Thyroid gland (tissue), 4 donors: ENCODE measurements at places on chromosomes 3 and 15. TPM values are rescaled to one million over a fixed set of nuclear protein-coding genes. Genes with fewer than 3 reads are reported as not detected.

GRCh38 chr3:53089511-53089910 lies 40.7 kb downstream of the RFT1 start:
- H3K4me3 ChIP-seq = no peak overlapping the region
- peaks cover 17% of the 10 kb centered on the region for H3K36me3 ChIP-seq
- DNase-seq = no peak
- H3K4me1 ChIP-seq = no peaks in the 10 kb centered on the region

DNA sequence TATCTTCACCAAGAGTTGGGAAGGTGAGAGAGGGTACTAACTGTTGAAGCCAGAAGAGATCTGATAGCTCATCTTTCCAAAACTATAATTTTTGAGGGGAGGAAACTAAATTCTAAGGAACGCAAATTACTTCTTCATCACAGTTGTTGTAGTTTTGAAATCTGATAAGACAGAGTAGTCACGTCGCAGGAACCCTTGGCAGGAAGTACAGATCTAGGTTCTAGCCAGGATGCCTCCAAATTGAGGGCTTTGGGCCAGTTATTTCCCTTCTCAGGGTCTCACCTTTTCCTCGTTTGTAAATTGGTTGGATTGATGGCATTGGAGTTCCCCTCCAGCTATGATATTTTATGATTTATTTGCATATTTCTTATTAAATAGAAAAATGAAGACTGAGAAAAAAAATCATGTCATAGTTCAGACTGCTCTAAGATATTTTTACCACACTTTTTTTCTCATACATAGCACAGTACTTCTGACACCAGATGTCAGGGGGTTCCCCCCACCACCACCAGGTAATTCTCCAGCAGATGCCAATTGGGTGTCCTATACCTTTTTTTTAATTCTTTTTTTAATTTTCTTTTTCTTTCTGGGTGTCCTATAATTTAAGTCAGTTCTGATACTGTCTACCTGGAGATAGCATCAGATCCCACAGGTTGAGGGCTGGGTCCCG lies 32.3 kb upstream of the APH1B start:
- DNase-seq = no peak
- H3K27me3 ChIP-seq = no peaks in the 10 kb centered on the region
- no peak overlapping the region for H3K27ac ChIP-seq
- no peak overlapping the region for H3K4me3 ChIP-seq

DNA sequence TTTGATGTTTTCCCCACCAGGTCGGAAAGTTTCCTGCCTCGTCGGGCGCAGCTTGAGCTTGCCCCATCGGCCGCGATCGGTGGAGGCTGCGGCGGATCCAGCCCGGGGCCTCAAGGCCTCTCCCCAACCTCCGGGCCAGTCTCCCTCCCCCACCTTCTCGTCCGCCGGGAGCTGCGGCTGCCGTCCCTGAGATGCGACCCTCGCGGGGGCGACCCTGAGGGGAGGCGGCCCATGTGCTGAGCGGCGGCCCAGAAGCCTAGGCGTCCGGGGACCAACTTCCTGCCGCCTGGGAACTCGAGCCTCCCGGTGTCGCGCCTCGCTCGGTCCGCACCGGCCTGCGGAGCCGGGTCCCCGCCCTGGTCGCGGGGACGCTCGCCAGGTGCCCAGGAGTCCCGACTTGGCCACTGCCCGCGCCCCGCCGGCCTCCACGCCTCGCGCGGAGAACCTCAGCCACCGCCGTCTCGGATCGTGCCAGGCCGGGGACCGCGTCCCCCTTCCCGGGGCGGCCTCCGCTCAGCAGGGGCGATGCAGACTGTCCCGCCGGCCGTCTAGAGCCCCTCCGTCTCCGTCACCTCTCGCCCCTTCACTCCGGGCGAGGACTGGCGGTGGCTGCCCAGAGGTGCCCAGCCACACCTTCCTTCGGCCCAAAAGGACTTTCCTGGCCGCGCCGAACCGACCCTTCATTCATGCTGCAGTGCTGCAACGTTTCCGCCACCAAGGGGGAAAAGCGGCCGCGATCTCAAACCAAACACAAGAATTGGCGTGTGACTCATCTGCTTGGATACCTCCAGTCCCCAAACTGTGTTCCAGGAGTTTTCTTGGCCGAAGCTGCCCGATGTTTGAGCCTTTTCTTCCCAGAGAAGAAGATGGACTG lies 656 bp downstream of the SLMAP start:
- peak; percentile 50 for DNase-seq
- H3K4me3 ChIP-seq = peak overlapping the region; percentile 80
- peaks cover 30% of the 10 kb centered on the region for H3K4me1 ChIP-seq

GRCh38 chr3:124652009-124652408 lies 78.2 kb upstream of the UMPS start:
- H3K36me3 ChIP-seq = no peaks in the 10 kb centered on the region
- no peak overlapping the region for H3K4me3 ChIP-seq
- H3K27ac ChIP-seq = no peak overlapping the region
- H3K27me3 ChIP-seq = no peaks in the 10 kb centered on the region
- H3K4me1 ChIP-seq = no peaks in the 10 kb centered on the region
- no peak for DNase-seq

GRCh38 chr3:156368189-156368588 lies 186.7 kb downstream of the SSR3 start:
- H3K4me1 ChIP-seq = peaks cover 19% of the 10 kb centered on the region
- H3K4me3 ChIP-seq = no peak overlapping the region
- no peak overlapping the region for H3K27ac ChIP-seq
- DNase-seq = no peak
- no peaks in the 10 kb centered on the region for H3K36me3 ChIP-seq

- no peaks in the 10 kb centered on the region for H3K27me3 ChIP-seq
- no peak overlapping the region for H3K4me3 ChIP-seq
- DNase-seq = no peak
- H3K36me3 ChIP-seq = no peaks in the 10 kb centered on the region
These were observed 116.7 kb downstream of the ADCY5 start for GRCh38 chr3:123332124-123332641.

GRCh38 chr3:9820946-9821345 lies 10.9 kb downstream of the TTLL3 start:
- no peaks in the 10 kb centered on the region for H3K36me3 ChIP-seq
- H3K4me1 ChIP-seq = no peaks in the 10 kb centered on the region
- no peak for DNase-seq
- no peaks in the 10 kb centered on the region for H3K27me3 ChIP-seq
- no peak overlapping the region for H3K4me3 ChIP-seq

DNA sequence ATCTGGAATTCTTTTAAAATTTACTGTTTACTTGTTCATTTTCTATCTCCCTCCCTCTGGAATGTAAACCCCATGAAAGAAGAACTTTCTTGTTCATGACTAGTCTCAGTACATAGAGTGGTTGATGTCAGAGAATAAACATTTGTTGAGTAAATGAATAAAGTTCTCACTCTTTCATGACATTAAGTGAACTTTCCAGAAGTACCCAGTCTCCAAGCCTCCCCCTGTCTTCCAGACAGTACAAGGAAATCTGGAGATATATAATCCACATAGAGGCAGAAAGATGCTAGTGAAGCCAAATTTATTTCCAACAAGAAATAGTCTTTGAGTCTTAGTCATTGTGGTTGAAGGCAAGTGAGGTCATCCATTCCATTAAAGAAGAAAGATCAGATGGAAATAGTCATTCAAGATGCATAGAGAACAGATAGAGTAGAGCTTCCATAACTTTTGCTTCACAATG lies 71.5 kb upstream of the GALNT15 start:
- no peak for DNase-seq
- no peak overlapping the region for H3K4me3 ChIP-seq
- H3K27ac ChIP-seq = peak overlapping the region; percentile 30
- no peaks in the 10 kb centered on the region for H3K27me3 ChIP-seq
- no peaks in the 10 kb centered on the region for H3K36me3 ChIP-seq

GRCh38 chr3:68957895-68958294 lies 25.5 kb upstream of the TAFA4 start:
- H3K4me1 ChIP-seq = no peaks in the 10 kb centered on the region
- H3K4me3 ChIP-seq = no peak overlapping the region
- DNase-seq = no peak
- H3K27ac ChIP-seq = no peak overlapping the region
- no peaks in the 10 kb centered on the region for H3K27me3 ChIP-seq
- H3K36me3 ChIP-seq = no peaks in the 10 kb centered on the region

Gene RTP4
- total RNA-seq = 0.75 TPM
